ENCODE measurements at places on chromosomes 6 and 20.

DNA sequence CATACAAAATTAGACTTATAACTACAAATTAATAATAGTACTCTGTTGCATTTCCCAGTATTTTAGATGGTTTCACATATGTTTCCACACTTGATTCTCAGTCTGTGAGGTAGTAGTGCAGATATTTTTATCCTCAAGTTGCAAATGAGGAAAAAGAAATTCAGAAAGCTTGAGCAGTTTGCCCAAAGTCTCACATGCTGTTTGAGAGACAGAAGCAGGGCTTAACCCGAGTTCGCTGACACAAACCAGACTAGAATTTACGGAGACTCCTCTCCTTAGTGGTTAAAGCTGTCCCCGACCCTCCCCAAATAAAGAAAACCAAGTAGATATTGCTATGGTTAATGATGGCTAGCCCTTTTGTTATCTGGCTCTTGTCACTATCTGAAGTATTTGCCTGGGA is 126.2 kb downstream of the TIAM2 start:
- no peak for DNase-seq

DNA sequence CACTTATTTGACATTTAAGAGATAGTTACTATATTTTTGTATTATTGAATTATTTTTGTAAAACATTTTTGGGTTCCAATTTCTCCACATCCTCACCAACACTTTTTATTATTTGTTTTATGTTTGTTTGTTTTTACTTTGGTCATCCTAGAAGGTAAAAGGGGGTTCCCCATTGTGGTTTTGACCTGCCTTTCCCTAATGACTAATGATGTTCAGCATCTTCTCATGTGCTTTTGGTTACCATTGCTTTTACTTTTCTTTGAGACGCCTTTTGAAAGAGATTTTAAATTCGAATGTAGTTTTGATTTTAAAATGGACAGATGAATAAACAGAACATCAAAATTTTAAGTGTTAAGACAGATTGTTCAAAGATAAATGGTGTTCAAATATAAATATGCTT is 46.9 kb downstream of the AK9 start:
- DNase-seq = no peak

- DNase-seq = no peak
Measured at GRCh38 chr6:148134592-148134991, 208.0 kb upstream of the SASH1 start.

GRCh38 chr6:36724514-36725390 is 27.1 kb downstream of the RAB44 start:
- no peak for DNase-seq

DNA sequence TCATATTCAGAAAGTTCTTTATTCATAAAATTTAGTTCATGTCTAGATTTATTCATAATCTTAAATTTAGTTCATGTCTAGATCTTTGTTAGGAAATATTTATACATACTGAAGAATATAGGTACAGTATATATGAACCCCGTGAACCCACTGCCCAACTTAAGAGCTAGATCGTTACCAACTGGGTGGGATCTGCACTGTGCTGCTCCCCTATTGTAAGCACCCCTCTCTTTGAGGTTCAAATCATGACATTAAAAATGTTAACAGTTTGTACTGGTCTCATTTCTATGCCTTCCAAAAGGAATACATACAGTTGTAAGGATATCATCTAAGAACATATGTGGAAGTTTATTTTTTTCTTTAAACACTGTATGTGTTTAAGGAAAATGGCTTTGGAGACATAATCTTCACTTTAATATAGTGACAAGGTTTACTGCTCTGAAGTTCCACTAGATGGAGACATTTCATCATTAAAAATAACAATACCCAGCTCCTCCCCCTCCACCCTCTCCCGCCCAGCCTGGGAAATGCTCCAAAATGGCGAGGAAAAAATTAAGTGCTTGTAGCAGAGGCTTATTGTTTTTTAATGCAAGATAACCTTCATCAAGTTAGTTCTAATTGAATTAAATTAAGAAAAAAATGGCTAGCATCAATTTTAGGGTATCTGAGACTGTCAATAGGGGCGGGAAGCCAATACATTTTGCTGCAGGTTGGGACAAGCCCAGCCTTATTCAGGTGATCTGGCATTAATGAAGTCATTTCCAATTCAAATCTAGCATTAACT is 104.1 kb upstream of the TRAF3IP2 start:
- DNase-seq = peak; percentile 15

DNA sequence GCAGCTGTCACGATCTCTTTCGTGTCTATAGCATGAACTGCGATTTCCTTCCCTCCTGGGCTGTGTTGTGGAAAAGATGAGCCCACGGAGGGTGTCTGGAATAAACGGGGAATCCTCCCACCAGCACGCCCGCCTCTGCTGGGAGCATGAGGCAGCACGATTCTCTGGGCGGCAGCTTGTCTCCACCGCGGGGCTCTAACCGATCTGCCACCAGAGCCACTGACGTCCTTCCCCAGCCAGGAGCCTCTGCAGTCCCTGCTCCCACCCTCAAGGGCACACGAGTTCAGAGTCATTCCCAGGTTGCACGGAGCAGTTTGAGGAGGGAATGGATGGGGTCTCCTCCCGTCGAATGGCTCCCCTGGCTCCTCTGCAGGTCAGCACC is 197.6 kb downstream of the DLL1 start:
- DNase-seq = no peak

GRCh38 chr20:18144541-18145099 is 7.0 kb downstream of the KAT14 start:
- no peak for DNase-seq

DNA sequence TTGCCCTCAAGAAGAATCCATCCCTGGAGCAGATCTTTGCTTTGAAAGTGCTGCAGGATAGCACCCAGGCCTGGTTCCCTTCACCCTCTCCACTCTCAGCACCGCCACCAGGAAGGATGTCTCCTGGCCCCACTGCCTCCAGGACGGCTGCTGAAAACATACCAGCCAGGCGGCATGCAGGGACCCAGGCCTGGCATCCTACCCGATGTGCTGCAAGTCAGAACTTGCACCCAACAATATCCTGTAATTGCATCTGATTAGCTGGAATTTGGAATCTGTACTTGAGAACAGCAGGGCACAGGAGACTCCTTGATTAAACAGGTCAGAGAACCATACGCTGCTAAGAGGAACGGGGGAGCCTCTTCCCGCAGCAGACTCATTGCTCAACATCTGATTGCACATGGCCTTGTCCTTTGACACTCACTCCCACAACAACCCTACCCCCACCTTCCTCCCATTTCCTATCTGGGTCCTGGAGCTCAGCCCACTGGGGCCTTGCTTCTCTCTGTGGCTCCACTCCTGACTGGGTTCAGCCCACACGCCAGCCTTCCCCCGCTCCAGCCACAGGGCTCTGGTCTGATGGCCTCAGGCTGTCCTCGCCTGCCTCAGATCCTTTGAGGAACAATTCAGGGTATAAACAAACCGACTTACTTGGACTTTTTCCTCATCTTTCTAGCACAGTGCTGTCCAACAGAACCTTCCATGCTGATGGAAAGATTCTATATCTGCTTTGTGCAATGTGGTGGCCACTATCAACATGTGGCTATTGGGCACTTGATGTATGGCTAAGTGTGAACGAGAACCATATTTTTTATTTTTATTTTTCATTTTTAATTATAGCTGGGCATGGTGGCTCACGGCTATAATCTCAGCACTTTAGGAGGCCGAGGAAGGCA is 78.0 kb downstream of the FGD2 start:
- DNase-seq = no peak

GRCh38 chr6:56279331-56280080 is 32.1 kb upstream of the COL21A1 start:
- no peak for DNase-seq

DNA sequence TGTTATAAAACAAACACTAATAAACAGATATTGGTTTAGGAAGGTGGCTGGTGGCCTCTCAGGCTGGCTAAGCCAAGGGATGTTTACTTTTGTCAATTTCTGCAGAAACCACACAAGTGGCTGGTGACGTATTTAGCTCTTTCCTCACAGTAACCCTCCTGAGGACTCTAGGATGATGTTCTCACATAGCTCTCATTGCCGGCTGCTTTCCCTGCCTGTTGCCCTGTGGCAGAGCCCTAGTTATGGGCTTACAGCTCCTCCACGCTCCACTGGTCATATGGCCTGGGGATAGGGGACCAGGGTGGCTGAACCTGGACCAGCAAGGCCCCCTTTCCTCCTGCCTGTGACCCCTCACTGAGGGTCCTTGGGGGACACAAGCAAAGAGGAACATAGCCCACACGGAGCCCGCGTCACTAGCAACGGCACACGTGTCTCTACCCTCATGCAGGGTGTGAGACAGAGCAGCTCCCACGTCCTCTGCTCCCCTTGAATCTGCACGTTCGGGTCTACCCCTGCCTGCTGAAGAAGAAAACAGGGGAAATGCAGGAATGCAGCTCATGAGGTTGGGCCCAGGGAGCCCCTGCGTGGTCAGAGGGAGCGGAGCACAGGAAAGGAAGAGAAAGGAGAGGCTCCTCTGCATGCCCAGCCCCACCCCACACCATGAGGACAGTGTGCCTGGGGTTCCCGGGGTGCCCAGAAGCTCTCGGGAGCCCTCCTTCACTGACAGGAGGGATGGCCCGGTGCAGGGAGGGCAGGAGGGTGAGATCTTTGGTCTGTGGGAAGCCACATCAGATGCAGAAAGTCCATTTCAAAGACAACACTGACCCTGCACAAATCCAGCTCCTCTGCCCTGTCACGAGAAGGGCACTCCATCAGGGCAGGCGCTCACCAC is 13.9 kb downstream of the RAMACL start:
- DNase-seq = no peak

DNA sequence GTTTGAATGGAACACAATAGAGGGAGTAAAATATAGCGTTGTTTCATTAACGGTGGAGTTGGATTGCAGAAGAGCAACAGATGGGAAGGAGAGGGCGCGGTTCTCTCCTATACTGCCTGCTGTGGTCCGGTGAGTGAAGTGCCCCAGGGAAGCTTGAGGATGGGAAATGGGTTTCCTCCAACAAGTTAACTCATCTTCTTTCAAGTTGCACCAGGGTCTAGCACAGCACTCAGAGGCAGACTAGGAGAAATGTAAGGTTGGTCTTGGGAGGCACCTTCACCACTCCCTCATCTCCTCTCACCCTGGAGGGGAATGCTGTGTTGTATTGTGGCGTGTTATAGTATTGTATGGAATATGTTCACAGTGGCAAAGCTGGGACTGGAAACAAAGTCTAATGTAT is 96.9 kb upstream of the SLC24A3 start:
- DNase-seq = no peak

GRCh38 chr6:124334359-124334758 is 530.7 kb downstream of the NKAIN2 start:
- DNase-seq = no peak

DNA sequence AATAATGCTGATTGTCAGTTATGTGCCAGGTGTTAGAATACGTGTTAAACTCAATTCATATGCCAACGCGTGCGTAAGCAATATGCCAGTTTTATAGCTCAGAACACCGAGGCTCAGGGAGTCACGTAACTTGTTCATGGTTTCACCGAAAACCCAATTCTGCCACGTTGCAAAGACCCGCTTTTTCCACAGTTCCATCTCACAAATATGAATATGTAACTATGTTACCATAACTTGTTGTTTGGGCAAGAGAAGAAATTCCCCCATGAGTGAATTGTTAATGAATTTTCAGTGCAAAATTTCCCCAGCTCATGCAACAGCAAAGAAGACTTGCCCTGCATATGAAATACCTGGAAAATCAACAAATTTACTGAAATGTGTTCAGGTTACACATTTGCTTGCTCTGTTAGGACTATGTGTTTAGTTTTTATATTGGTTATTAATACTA is 30.1 kb downstream of the SF3B5 start:
- no peak for DNase-seq

GRCh38 chr20:44258226-44258890 is 11.2 kb downstream of the GDAP1L1 start:
- no peak for DNase-seq

GRCh38 chr6:14804785-14805210 is 441.1 kb upstream of the JARID2 start:
- DNase-seq = no peak

- no peak for DNase-seq
Measured at GRCh38 chr6:148179786-148180185, 162.9 kb upstream of the SASH1 start.

GRCh38 chr6:25012657-25013056 is 76.9 kb upstream of the RIPOR2 start:
- DNase-seq = no peak

GRCh38 chr6:56838016-56838555 is 116.8 kb upstream of the BEND6 start:
- no peak for DNase-seq

DNA sequence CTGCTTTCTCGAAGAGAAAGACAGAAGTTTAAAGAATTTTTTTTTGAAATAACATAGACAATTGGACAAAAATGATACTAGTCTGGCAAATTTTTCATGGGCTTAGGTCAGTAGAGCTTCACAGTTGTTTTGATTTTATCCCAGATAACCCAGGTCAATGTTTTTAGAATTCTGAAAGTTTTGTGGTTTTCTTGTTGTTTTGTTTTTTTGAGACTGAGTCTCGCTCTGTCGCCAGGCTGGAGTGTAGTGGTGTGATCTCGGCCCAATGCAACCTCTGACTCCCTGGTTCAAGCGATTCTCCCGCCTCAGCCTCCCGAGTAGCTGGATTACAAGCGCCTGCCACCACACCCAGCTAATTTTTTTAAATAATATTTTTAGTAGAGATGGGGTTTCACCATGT is 22.8 kb downstream of the KIF13A start:
- no peak for DNase-seq

- no peak for DNase-seq
Measured at GRCh38 chr20:48385527-48385926, 442.3 kb downstream of the PREX1 start.

DNA sequence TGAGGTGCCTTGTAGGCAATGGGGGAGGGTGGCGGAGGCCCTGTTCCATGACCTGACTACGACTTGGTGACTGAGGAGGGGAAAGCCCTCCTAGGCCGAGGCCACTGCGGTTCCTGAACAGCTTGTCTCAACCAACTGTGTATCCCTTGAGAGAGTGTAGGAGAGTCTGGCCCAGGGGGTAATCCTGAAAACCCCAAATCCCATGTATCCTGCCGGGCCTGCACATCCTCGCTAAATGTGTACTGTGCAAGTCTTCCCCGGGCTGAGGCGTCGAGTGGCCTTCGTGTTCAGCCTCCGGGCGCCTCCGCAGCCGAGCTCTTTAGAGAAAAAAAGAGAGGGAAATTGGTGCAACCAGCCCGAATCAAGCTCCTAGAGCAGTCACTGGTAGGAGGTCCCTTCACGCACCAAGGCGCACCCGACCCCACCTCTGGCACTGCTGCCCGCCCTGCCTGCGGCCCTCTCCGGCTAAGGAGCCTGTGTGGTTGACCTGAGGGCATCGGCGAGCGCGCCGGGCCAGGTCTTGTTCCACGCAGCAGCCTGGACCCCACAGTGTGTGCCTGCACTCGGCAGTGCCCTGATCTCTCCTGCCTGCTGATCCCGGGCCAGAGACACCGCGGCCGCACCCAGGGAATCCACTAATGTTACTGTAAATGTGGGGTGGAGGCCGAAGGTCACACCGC is 7.3 kb downstream of the SIM1 start:
- DNase-seq = no peak

DNA sequence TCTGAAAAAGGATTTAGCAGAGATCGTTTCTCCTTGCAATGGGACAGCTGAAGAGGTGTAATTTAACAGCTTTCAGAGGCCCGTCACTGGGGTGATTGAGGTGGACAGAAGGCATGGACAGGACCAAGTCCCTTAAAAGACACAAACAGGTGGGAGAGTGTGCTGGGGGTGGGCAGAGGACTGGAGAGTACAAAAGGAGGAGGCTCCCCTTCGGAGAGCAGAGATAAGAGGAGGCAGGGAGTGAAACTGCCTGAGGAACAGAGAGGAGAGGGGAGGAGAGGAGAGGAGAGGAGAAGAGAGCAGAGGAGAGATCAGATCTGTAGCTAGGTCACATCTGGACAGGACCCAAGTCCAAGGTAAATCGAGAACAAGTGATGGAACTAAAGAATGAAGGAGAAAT is 48.6 kb upstream of the PKHD1 start:
- no peak for DNase-seq
